ENCODE measurements at places on chromosomes 11 and 22.
A peak's percentile ranks its signal among the peaks of the same experiment; 100 is the strongest.

GRCh38 chr22:19595532-19595931 is 71.3 kb upstream of the CLDN5 start:
- DNase-seq, result no peak

DNA sequence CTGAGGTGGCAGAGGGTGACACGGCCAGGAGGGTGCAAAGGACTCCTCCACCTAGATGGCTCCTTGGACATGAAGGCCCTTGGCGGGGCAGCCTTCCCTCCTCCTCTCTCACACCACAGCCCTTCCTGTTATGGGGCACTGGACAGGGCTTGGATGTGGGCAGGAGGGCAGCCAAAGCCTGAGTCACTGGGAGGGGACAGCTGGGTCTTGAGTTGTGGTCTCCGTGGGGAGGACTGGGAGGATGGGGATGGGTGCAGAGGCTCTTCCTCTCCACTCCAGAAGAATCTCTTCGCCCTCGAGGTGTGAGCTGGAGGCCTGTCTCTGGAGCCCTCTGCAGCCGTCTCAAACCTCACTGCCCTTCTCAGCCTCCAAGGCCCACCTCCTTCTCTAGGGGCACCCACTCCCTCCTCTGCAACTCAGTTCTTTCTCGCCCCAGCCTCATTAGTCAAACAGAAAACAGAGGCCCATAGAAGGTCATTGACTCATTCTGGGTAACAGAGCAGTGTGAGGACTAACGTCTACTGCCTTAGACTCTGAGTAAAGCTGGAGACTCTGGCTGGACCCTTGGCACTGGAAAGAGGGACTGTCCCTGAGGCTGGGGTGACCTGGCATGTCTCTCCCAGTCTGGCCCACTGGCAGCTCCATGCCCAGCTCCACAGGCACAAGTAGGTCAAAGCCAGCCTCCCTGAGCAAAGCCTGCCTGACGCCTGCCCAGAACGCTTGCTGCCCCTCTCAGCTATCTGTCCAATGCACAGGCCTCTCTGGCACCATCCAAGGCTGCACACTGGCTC is 47.5 kb upstream of the CDON start:
- DNase-seq, result no peak

- no peak for DNase-seq
Measured at GRCh38 chr11:64378335-64378880, 19.4 kb downstream of the RPS6KA4 start.

GRCh38 chr11:17743808-17744119 is 9.2 kb downstream of the KCNC1 start:
- DNase-seq, result no peak

DNA sequence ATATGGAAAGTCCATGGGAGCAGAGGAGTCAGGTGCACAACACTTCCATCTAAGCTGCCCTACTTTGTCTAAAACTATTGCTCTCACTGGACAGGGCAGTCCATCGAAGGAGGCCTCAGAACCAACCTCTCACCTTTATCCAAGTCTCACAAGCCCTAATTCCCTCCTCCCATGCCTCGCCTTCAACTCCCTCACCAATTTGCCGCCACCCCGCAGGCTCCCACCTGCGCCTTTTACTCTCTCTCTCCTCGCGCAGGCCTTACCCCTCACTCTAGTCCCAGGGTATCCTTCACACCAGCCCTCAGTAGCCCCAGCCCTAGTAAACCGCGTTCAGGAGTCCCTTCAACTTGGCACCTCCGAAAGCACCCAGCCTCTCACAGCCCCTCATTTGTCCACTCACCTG is 451 bp downstream of the FHIP1B start:
- no peak for DNase-seq

DNA sequence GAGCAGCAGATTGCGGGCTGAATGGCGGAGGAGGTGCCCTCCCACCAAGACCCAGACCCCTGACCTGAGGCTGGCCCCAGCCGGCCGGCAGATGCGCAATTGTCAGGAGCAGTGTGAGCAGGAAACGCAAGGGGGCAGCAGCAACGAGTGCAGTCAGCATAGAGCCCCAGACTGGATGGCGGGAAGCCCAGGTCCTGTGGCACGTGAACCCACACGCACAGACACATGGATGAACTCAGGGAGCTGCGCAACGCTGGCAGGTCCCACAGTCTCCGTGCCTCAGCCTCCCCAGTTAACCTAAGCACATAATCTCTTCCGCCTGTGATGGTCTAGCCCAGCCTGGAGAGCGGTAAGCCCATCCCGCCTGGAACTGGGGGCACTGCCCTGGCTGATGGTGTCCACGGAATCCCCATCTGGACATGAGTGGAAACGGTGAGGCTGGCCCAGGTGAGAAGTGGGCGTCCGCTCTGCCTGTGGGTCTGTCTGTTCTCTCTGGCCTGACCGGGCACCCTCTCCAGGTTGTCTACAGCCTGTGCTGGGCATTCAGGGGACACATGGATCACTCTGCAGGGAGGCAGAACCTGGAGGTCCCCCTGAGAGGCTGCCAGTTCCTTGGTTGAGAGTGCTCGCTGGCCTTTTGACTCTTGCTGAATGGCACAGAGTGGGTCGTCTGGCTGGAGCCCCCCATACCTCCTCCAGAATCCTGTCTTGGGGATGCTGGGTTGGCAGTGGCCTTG is 626 bp upstream of the TBX10 start:
- peak; percentile 55 for DNase-seq

Data from HepG2 (cell line).